ENCODE measurements at places on chromosomes 7 and 10. TPM values are rescaled to one million over a fixed set of nuclear protein-coding genes. Genes with fewer than 3 reads are reported as not detected.

ATOH7 gene
- not detected for total RNA-seq

TMEM178B gene
- total RNA-seq = 0.11 TPM

CLCN1 gene
- not detected for total RNA-seq

SVIL gene
- total RNA-seq = 61.4 TPM

PEX1 gene
- total RNA-seq = 23.7 TPM

C10orf62 gene
- total RNA-seq = 0.32 TPM

GIMAP4 gene
- total RNA-seq = not detected

TAX1BP1 gene
- total RNA-seq = 135 TPM

PDZD7 gene
- total RNA-seq = 0.91 TPM

IFIT2 gene
- total RNA-seq = 9.9 TPM

UFSP1 gene
- total RNA-seq = 2.2 TPM

HPSE2 gene
- total RNA-seq = not detected

GNAT3 gene
- not detected for total RNA-seq

MUC3A gene
- total RNA-seq = not detected

OR2A1 gene
- 0.39 TPM for total RNA-seq

HYCC1 gene
- total RNA-seq = 85.2 TPM

SLC26A5 gene
- total RNA-seq = not detected

HSPB1 gene
- total RNA-seq = 100 TPM

HECTD2 gene
- total RNA-seq = 33.8 TPM

NEURL1 gene
- total RNA-seq = 0.26 TPM

PKD2L1 gene
- total RNA-seq = not detected

POLR2J2 gene
- total RNA-seq = 5.0 TPM

SUN3 gene
- total RNA-seq = not detected

GOLGA7B gene
- total RNA-seq = 0.11 TPM

OR6V1 gene
- not detected for total RNA-seq

PI4K2A gene
- total RNA-seq = 25.5 TPM

OR13A1 gene
- total RNA-seq = not detected

ACTL6B gene
- not detected for total RNA-seq

PAOX gene
- 4.2 TPM for total RNA-seq

MBL2 gene
- total RNA-seq = not detected

FAM241B gene
- total RNA-seq = 0.91 TPM

CDC14C gene
- total RNA-seq = 0.22 TPM

C10orf67 gene
- total RNA-seq = not detected

RBP3 gene
- not detected for total RNA-seq

HOXA4 gene
- 1.7 TPM for total RNA-seq

SEMA3A gene
- 178 TPM for total RNA-seq

POR gene
- 46.5 TPM for total RNA-seq

TMEM176B gene
- total RNA-seq = not detected

SLC13A1 gene
- not detected for total RNA-seq

TMEM184A gene
- 0.26 TPM for total RNA-seq

ITGA8 gene
- not detected for total RNA-seq

TET1 gene
- total RNA-seq = 7.7 TPM

HOXA1 gene
- 0.65 TPM for total RNA-seq

TUBAL3 gene
- total RNA-seq = not detected

STAM gene
- total RNA-seq = 52.5 TPM

C10orf53 gene
- not detected for total RNA-seq

SEMA3E gene
- total RNA-seq = 4.2 TPM

AKR1C4 gene
- not detected for total RNA-seq

DDIT4 gene
- total RNA-seq = 218 TPM

GHITM gene
- 176 TPM for total RNA-seq

ZNF786 gene
- total RNA-seq = 4.4 TPM

GFRA1 gene
- total RNA-seq = 22.7 TPM

MRPL32 gene
- 56.4 TPM for total RNA-seq
